Body of pancreas (tissue), 4 donors: ENCODE measurements at places on chromosomes 12 and 14. TPM values are rescaled to one million over a fixed set of nuclear protein-coding genes. Genes with fewer than 3 reads are reported as not detected.
A peak's percentile ranks its signal among the peaks of the same experiment; 100 is the strongest.

DNA sequence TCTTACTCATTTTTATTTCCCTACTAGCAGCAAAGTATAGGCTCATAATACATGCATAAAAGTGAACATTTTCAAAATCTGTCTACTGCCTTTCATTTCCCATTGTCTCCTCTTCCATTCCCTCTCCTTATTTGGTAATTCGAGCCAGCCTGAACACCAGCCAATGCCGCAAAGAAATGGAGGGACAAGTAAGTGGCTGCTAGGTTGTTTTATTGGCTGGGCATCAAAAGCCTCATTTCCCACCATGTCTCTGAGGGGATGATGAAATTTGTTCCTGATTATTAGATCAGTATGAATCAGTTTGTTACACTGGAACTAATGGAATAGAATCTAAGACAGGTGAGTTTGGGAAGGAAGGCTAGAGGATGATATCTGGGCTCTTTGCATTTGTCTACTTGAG, 143.5 kb downstream of the KCNA5 start:
- H3K36me3 ChIP-seq = no peaks in the 10 kb centered on the region
- H3K4me3 ChIP-seq = no peak overlapping the region
- H3K27ac ChIP-seq = no peak overlapping the region
- H3K27me3 ChIP-seq = no peaks in the 10 kb centered on the region
- no peak for DNase-seq
- peaks cover 7% of the 10 kb centered on the region for H3K4me1 ChIP-seq

DNA sequence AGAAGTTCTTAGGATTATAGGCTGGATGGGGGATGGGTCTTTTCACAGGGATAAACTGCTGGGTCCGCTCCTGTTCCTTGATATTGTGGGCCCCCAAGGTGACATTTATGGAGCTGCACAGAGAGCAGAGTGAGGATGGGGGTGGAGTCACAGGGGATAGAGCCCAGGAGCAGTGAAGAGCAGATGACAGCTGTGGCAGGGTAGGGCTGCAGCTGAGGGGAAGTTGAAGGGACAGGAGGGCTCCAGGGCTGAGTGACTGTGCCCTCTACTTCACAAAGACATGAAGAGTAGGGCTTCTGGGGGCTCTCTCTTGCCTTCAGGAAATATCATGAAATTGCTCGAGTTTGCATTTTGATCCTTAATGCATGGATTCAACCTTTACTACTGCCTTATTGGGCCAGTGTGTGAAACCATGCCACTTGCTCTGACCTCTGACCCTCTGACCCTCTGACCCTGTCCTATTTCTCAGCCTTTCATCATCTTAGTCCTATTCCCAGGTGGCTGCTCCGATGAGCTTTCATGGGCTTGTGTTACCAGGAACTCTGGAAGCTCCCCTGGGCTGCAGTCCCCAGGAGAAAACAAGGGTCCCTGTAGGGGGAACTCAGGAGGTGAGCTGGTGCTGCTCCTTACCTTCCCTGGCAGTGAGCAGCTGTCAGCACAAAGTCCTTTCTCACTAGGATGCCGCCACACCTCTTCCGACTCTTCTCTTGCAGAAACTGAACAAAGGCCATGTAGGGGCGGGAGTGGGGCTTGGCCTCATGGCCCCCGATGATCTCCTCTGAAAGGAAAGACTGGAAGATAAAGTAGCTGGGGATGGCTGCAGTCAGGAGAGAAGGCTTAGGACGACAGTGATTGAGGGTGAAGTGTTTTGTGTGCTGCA, 1.6 kb downstream of the GZMH start:
- no peaks in the 10 kb centered on the region for H3K27me3 ChIP-seq
- no peak for DNase-seq
- H3K36me3 ChIP-seq = no peaks in the 10 kb centered on the region

GRCh38 chr12:88946372-88946997, 366.2 kb upstream of the KITLG start:
- no peak overlapping the region for H3K4me3 ChIP-seq
- no peak overlapping the region for H3K27ac ChIP-seq
- H3K27me3 ChIP-seq = no peaks in the 10 kb centered on the region
- no peaks in the 10 kb centered on the region for H3K36me3 ChIP-seq
- no peak for DNase-seq

The KLRB1 gene
- total RNA-seq = not detected

DNA sequence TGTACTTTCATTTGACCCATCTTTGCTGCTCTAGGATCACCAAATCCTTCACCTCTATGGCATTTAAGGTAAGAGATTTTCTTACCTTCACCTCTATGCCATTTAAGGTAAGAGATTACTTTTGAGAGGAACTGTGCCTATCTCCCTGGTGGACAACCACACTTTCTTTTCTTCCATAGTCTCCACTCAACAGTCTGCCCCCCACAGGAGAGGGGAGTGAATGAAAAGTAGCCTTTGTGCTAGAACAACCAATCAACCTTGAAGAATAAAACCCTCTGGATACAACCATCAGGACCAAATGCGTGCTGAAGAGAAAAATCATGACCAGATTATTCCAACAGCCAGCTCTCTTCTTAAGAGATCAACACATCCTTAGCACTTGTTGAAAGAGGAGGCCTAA, 258.6 kb upstream of the TMPO start:
- no peaks in the 10 kb centered on the region for H3K27me3 ChIP-seq
- H3K36me3 ChIP-seq = no peaks in the 10 kb centered on the region
- H3K4me1 ChIP-seq = peaks cover 8% of the 10 kb centered on the region
- H3K27ac ChIP-seq = no peak overlapping the region
- H3K4me3 ChIP-seq = no peak overlapping the region
- DNase-seq = no peak

DNA sequence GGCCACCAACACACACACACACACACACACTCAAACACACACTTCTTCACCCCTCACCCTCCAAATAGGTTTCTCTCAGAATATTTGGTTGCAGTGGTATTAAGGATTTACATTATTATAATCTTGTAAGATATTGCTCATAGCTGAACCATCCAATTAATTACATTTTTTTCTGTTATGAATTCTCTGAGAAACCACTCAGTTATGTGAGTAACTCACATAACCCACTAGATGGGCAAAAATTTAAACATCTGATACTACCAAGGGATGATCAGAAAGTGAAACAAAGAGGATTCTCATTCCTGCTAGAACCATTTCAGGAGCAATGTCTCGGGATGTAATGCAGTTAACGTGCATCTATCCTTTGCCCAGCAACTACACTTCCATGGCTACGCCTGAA, 31.6 kb downstream of the TMTC1 start:
- H3K36me3 ChIP-seq = no peaks in the 10 kb centered on the region
- H3K4me1 ChIP-seq = no peaks in the 10 kb centered on the region
- no peaks in the 10 kb centered on the region for H3K27me3 ChIP-seq

- H3K27ac ChIP-seq = peak overlapping the region; percentile 59
- H3K27me3 ChIP-seq = no peaks in the 10 kb centered on the region
- no peaks in the 10 kb centered on the region for H3K36me3 ChIP-seq
- peak; percentile 58 for DNase-seq
Measured at GRCh38 chr14:100649173-100649519, 61.9 kb upstream of the BEGAIN start.

DNA sequence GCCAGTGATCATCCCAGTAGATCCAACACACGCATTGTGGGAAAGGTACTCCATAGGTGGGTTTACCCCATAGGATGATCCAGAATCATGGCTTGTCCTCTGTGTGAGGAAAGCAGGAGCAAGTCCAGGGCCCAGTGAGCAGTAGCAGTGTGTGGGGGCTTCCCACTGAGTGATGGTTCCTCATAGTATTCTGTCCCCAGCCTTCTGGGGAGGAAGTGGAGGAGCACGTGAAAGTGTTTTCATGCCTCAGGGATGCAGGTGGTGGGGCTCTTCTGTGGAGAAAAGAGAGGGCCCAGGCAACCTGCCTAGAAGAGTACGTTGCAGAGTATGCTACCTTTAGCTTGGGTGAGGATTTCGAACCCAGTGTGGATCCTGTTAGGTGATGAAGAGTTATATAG, 56.5 kb downstream of the SUSD6 start:
- no peak overlapping the region for H3K4me3 ChIP-seq
- peaks cover 80% of the 10 kb centered on the region for H3K4me1 ChIP-seq
- no peaks in the 10 kb centered on the region for H3K36me3 ChIP-seq
- H3K27me3 ChIP-seq = no peaks in the 10 kb centered on the region
